ENCODE measurements at places on chromosomes 4 and X.
A peak's percentile ranks its signal among the peaks of the same experiment; 100 is the strongest.

DNA sequence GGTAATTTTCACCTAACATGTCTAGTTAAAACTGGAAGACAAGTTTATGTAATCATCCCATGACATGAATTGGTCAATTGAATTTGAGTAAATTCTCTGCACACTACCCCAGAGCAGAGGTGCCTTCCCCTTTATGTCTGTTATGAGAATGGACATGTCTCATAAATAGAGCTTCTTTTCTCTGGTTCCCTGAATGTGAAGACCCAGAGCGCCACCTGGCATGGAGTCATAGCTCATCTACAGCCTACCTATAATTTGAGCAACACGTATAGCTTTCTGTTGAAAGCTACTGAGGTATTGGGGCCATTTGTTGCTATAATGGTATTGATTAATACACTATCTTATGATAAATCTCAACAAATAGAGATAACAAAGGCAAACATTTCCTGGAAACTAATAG lies 626.5 kb upstream of the GALNTL6 start:
- DNase-seq: no peak

DNA sequence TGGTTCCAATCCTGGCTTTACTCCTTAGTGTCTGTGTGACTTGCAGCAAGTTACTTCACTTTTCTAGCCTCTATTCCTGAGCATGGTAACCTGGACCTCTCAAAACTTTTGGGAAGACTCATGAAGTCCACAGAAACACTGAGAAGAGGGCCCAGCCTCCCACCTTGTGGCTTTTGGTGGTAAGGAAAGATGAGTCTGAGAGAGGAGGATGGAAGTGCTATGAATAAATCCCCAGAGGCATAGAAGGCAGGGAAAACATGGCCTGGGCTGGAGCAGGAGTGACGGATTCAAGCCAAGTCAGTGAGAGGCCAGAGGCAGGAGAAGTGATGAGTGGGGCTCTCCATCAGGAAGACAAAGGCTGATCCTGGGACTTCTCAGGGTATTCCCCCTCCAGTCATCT lies 10.9 kb upstream of the MAGEA4 start:
- no peak for DNase-seq

- DNase-seq: no peak
These were observed 143.2 kb upstream of the DGKK start for GRCh38 chrX:50613846-50614245.

DNA sequence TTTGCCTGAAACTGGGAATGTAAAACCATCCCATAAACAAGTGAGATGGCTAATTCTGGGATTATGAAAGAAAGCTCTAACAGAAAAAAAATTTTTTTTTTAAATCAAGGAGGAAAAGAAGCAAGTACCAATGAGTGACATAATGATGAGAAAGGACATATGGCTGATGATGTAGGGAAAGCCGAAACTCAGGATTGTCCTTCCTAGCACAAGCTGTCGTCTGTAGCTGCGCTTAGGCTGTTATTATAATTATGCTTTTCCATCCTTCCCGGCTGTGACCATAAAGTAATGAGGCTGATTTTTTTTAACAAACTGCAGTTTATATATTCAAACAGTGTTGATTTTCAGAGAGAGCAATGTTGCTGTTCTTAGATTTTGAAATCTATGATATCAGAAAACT lies 209.8 kb upstream of the NOCT start:
- DNase-seq: no peak

GRCh38 chrX:721354-721753 lies 90.8 kb downstream of the SHOX start:
- no peak for DNase-seq

GRCh38 chr4:2080429-2081300 lies 21.5 kb downstream of the NAT8L start:
- no peak for DNase-seq

GRCh38 chrX:23483396-23483795 lies 148.7 kb downstream of the PTCHD1 start:
- DNase-seq: no peak

DNA sequence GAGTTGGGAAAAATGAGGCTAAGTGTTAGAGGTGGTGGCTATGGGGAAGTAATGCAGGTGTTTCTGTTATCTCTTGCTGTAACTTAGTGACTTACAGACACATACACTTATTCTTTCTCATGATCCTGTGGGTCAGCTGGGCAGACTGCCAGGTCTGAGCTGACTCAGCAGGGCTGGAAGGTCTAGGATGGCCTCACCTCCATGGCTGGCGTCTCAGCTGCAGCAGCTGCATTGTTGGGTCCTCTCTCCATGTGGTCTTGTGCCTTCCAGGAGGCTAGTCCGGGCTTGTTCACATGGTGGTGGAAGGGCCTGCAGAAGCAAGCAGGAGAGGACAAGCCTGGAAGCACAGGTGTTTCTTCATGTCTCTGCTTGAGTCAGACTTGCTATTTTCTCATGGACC lies 172.7 kb downstream of the NHS start:
- DNase-seq: no peak

DNA sequence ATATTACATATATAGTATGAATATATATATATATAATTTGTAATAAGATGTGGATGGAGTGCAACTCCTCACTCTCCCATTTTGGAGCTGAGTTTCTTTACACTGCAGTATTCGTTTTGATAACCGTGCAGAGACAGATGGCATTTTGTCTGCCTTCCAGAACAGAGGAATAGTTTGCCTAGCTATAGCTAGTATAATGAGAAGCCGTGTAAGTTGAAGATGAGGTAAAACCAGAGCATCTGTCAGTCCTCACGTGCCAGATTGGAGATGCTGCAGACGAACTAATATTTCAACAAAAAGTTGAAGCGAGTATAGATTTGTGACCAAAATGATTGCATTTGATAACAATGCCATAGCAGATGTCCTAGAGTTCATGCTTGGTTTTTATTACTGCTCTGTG lies 180.6 kb downstream of the FMR1NB start:
- DNase-seq: no peak

DNA sequence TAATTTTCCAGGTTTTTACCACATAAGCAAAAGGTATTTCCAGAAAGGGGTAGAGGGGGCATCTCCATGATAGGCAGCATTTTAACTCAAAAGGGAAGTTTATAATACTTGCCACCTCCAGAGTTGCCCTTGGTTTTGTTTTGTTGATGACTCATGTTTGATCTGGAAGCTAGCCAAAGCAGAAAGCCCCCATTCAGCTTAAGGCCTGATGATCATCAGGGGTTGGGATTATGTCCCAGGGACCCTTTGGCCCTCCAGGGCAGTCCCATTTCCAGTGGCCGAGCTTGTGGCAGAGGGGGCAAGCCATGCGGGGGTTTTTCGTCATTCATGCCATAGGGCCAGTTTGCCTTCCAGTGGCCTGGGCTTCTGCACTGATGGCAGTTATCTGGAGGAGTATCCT lies 143.0 kb upstream of the PLAC1 start:
- DNase-seq: no peak

DNA sequence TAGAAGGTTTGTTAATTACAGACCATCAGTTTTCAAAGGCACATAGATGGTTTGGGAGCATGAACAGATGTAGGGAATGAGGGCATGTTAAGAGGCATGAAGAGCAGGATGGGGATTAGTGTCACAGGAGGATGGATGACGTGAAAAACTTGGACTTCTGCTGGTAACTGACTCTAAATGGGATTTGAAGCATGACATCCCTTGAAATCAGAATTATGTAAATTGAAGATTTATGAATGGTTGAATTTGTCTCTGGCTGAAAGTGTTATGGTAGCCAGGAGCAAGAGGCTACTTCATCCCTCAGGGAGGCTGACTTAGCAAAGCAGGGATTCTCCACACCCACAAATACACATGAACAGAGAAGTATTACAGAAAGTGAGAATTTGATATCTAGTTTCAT lies 454.6 kb downstream of the MAGEB5 start:
- no peak for DNase-seq

GRCh38 chr4:76074993-76075600 lies 588 bp downstream of the ART3 start:
- no peak for DNase-seq

DNA sequence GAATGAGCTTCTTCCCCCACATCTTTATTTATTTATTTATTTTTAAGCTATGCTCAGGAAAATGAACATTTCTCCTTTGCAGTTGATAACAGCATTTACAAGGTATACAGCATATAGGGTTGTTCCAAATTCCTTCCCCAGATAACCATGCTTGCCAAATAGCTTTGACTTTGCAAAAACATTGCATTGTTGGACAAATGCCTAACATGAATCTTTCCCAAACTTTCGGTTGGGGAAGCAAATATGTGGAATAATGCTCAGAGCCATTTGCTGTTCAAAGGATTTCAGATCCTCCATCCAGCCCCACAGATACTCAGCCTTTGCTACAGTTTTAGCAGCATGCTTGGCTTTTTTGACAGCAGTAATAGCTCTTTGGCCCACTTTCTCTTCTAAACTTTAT lies 127.2 kb upstream of the AGA start:
- no peak for DNase-seq

- no peak for DNase-seq
These were observed 87.7 kb upstream of the EFHC2 start for GRCh38 chrX:44431194-44431593.

- DNase-seq: no peak
These were observed 255.2 kb downstream of the THOC2 start for GRCh38 chrX:123477673-123478072.

- no peak for DNase-seq
These were observed 22.2 kb downstream of the IL2 start for GRCh38 chr4:122434285-122434684.

DNA sequence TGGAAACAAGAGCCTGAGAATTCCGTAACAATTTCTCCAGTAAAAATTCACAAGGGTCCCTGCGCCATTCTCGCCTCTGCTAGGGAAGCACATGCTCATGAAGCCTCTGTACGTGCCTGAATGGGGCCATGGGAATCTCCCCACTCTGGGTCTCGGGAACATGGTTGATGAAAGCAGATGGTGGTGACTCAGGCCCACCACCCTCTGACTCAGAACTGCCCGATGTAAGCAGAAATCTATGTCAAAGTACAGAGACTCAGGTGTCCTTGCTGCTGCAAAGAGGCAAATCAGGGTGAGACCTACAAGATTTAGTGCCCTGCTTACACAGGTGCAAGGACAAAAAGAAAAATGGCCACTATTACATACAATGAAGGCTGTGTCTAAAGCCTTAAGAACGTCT lies 65.0 kb downstream of the SCD5 start:
- no peak for DNase-seq

- peak; percentile 8 for DNase-seq
These were observed 144.8 kb downstream of the FRYL start for GRCh38 chr4:48635310-48635709.

GRCh38 chr4:186699298-186699697 lies 24.4 kb downstream of the FAT1 start:
- no peak for DNase-seq

- DNase-seq: no peak
These were observed 467.0 kb upstream of the DIPK2B start for GRCh38 chrX:45667666-45668065.

DNA sequence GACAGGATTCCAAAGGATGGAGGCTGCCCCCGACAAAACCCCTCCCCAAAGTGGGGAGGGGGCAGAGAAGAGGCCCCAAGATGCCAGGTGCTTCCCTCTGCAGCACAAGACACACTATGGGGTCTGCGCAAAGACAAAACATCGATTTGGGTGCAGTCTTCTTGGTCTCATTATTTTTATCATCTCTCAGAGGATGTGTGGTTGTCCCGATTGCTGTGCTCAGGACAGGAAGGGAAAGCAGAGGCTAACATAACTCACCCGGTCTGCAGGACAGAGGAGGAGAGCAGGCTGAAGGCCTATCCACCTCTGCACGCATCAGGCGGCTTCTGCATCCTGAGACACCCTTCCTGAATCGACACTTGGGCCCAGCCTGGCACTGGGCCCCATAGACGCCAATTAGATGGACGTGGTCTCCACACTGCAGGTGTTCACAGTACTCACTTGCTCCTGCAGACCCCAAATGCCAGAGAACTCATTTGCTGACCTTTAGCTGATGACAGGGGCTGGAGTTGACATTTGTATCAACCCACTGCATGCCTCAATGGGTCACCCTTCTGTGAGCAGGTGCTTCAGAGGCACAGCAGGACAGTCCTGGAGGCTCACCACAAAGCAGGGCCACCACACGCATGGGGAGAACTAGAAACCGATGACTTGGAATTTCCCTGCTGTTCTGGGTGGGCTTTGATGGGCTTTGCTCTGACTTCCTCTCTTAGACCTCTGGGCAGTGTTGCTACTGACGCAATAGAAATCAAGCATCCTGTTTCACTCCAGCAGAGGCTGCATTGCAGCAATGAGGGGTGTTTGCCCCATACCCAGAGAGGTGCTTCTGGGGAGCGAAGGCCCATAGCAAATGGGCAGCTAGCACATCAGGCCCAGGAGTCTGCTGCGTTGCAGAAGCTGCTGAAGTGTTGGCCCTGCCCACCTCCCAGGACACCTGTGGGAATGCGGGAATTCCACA lies 96.3 kb upstream of the ENPP6 start:
- DNase-seq: peak; percentile 73

DNA sequence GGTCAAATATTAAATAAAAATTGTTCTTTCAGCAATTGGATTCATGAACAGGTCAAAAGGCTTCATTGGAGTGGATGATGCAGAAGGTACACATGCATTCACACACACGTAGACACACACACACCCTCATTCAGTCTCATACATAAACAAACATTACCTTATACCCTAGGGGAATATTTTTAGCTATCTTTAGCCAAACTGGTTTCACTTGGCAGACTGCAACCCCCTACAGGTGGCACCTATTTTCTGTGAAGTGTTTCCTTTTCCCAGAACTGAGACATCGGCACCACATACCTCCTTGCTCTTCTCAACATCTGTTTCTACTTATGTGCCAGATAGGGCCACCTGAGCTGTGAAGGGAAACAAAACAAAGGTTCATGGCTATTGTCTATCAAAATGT lies 18.5 kb upstream of the KDR start:
- no peak for DNase-seq

DNA sequence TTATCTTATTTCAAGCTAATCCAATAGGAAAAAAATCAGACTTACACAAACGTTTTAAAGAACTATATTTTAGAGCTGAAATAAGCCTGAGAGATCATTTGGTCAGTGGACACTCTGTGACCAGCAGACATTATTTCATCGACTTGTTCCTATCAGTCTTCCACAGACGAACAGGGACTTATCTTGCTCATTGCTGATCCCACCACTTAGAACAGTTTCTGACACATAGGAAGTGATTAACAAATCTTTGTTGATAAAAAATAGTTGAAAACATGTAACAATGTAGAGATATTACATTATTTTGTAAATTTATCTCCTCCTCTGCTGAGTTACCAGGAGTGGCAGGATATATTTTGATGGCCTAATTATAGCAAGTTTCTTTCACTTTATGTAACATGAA lies 65.8 kb downstream of the TAPT1 start:
- DNase-seq: no peak

DNA sequence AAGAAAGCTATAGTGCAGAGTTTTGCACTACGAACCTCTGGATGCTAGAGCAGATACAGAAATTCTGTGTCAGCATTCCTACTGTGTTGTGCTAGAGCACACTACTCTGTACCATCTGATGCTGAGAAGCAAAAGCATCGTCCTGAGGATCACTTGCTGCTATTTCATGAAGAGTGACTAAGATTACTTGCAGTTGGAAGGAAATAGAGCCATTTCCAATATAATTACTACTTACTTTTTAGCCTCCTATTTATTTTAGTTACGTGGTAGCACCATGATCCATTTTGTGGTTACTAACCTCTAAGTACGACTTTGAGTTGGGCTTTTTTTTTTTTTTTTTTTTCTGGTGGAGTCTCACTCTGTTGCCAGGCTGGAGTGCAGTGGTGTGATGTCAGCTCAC lies 226.7 kb downstream of the PALLD start:
- no peak for DNase-seq
